ENCODE measurements at places on chromosomes 12 and 14. TPM values are rescaled to one million over a fixed set of nuclear protein-coding genes. Genes with fewer than 3 reads are reported as not detected.

- peak overlapping the region; percentile 94 for H3K27ac ChIP-seq
- H3K4me3 ChIP-seq, result peak overlapping the region; percentile 90
- H3K4me1 ChIP-seq, result peaks cover 28% of the 10 kb centered on the region
- H3K36me3 ChIP-seq, result peaks cover 6% of the 10 kb centered on the region
- no peak for DNase-seq
- no peaks in the 10 kb centered on the region for H3K27me3 ChIP-seq
Observed at GRCh38 chr14:76812093-76812421, 625 bp downstream of the ANGEL1 start.

GRCh38 chr12:23767834-23768233 lies 181.6 kb downstream of the SOX5 start:
- H3K4me1 ChIP-seq, result peaks cover 4% of the 10 kb centered on the region
- no peak overlapping the region for H3K27ac ChIP-seq
- no peak overlapping the region for H3K4me3 ChIP-seq
- DNase-seq, result no peak
- H3K36me3 ChIP-seq, result no peaks in the 10 kb centered on the region

KLRD1 gene
- total RNA-seq, result 0.81 TPM

DNA sequence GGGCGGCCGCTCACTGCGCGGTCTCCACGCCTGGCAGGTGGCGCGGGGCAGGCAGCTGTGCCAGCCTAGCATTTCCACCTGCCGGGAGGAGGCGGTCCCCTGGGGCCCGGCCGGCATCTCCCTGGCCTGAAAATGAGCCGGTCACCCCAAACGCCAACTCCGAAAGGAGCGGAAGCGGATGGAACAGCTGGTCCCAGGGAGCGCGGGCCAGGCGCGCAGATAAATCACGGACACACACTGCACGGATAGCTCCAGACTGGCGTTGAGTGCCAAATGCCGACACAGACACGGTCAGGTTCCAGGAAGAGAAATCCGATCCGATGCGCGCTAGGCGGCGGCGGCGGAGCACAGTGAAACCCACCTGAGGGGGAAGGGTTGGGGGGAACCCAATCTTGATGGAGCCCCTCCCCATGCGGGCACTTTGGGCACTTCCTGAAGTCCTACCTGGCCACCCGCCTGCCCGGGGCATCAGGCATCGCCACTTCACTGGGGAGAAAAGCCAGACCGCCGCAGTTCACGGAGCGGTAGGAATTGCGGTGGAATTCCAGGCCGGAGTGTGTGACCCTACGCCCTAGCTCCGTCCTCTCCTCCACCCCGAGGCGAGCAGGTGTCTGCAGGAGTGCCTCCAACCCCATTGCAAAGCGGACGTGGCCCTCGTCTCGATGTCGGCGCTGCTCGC lies 624 bp upstream of the PLEKHD1 start:
- H3K4me1 ChIP-seq, result peaks cover 10% of the 10 kb centered on the region
- H3K27ac ChIP-seq, result no peak overlapping the region
- peak overlapping the region; percentile 74 for H3K4me3 ChIP-seq
- H3K27me3 ChIP-seq, result peaks cover 81% of the 10 kb centered on the region
- H3K36me3 ChIP-seq, result no peaks in the 10 kb centered on the region

DNA sequence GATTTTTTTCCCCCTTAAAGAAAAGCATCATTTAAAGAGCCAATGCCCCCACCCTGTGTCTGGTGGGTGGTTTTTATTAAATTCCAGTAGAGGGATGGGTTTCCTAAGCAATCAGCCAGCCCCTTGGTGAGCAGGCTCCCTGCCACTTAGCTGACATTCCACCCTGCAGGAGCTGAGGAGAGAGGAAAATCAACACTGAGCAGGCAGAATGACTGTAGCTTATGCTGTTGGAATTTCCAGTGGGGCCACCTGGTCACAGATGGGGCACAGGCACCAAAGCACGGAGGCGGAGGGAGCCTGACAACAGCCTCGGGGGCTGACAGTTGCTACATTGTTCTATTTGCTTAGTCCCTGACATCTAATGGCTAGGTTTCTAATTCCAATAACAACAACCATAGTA lies 127.7 kb downstream of the TMEM30B start:
- DNase-seq, result no peak
- peak overlapping the region; percentile 84 for H3K27ac ChIP-seq
- H3K4me1 ChIP-seq, result peaks cover 38% of the 10 kb centered on the region
- H3K36me3 ChIP-seq, result no peaks in the 10 kb centered on the region

- DNase-seq, result no peak
- H3K36me3 ChIP-seq, result no peaks in the 10 kb centered on the region
- peaks cover 79% of the 10 kb centered on the region for H3K27me3 ChIP-seq
- H3K4me1 ChIP-seq, result peaks cover 7% of the 10 kb centered on the region
- H3K27ac ChIP-seq, result no peak overlapping the region
- peak overlapping the region; percentile 63 for H3K4me3 ChIP-seq
Observed at GRCh38 chr14:59869381-59870255, 958 bp downstream of the RTN1 start.

TTC9 gene
- total RNA-seq, result 4.6 TPM

DNA sequence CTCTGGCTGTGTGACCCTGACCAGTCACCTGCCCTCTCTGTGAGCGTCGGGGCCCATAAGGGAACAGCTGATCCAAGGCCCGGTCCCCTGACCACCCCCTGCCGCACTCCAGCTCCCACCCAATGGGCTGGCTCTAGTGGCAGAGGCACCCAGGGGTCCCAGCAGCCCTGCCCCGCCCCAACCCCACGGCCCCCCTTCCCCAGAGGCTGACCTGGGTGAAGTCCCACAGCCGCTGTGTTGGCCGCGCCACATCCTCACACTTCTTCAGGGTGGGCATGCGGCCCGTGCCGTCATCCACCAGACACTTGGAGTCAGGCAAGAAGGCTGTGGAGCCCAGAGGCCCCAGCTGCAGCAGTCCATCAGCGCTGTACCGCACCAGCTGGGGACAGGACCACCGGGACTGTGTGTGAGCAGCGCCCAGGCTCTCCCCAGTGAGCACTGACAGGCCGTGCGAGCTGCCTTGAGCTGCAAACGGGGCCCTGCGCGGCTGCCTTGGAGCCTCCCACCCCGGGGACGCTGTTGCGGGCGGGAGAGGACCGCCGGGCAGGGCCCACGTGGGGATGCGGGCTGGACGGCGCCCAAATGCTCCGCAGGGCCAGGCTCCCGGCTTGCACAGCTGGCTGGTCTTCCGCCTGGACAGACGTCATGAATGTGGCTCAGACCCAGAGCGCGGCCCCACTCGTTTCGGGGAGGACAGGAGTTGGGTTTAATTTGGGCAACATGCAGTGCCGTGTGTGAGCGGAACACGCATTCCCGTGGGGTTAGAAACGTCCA lies 53.5 kb downstream of the NOC4L start:
- H3K27ac ChIP-seq, result no peak overlapping the region
- no peaks in the 10 kb centered on the region for H3K4me1 ChIP-seq
- peaks cover 3% of the 10 kb centered on the region for H3K36me3 ChIP-seq
- no peak overlapping the region for H3K4me3 ChIP-seq

- H3K4me3 ChIP-seq, result peak overlapping the region; percentile 72
- no peak for DNase-seq
- H3K27ac ChIP-seq, result peak overlapping the region; percentile 21
- peaks cover 11% of the 10 kb centered on the region for H3K27me3 ChIP-seq
Observed at GRCh38 chr14:104863131-104863862, 1.8 kb upstream of the CEP170B start.

- no peaks in the 10 kb centered on the region for H3K4me1 ChIP-seq
- H3K4me3 ChIP-seq, result no peak overlapping the region
- no peaks in the 10 kb centered on the region for H3K36me3 ChIP-seq
- DNase-seq, result no peak
Observed at GRCh38 chr14:90892970-90893369, 76.7 kb upstream of the TTC7B start.

DNA sequence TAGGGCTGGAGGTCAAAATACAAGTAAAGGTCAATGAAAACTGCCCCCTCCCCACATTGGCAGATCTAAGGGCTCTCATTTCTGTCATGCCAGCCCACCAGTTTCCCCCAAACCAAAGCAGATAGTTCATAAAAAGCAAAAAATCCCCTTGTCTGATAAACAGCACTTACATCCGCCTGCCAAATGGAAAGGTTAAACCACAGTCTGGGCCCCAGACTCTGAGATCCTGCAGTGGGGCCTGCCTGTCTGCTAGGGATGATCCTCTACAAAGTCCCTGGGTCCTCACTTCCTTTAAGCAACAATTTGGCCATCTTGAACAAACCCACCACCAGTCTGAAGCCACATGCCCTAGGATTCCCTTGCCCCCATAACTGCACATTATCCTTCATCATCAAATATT lies 9.7 kb upstream of the RPS26 start:
- H3K4me3 ChIP-seq, result no peak overlapping the region
- H3K4me1 ChIP-seq, result peaks cover 16% of the 10 kb centered on the region
- H3K27ac ChIP-seq, result peak overlapping the region; percentile 29
- no peaks in the 10 kb centered on the region for H3K27me3 ChIP-seq
- no peak for DNase-seq

DNA sequence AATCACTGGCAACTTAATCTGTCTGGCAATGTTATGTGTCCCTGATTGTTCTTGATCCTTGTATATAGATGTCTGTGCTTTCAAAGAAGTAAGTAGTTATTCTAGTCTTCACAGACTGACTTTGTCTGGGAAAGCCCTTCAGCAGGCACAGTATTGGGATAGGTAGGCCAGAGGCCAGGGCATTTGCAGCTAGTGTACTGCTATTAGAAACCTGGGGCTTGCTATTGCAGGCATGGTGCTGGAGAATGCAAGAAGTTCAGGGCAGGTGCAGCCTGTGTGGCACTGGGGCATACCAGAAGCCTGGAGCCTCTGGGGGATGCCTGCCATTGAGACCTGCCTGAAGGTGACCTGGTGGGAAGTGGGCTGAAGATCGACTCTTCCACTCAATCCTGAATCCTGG lies 96.3 kb downstream of the TMTC3 start:
- H3K36me3 ChIP-seq, result no peaks in the 10 kb centered on the region
- H3K27me3 ChIP-seq, result no peaks in the 10 kb centered on the region
- H3K4me3 ChIP-seq, result no peak overlapping the region
- no peaks in the 10 kb centered on the region for H3K4me1 ChIP-seq

- H3K27ac ChIP-seq, result peak overlapping the region; percentile 36
- no peaks in the 10 kb centered on the region for H3K27me3 ChIP-seq
- H3K4me3 ChIP-seq, result no peak overlapping the region
- peaks cover 23% of the 10 kb centered on the region for H3K4me1 ChIP-seq
- no peaks in the 10 kb centered on the region for H3K36me3 ChIP-seq
Observed at GRCh38 chr12:18643681-18644080, 94.1 kb downstream of the PLCZ1 start.

DNA sequence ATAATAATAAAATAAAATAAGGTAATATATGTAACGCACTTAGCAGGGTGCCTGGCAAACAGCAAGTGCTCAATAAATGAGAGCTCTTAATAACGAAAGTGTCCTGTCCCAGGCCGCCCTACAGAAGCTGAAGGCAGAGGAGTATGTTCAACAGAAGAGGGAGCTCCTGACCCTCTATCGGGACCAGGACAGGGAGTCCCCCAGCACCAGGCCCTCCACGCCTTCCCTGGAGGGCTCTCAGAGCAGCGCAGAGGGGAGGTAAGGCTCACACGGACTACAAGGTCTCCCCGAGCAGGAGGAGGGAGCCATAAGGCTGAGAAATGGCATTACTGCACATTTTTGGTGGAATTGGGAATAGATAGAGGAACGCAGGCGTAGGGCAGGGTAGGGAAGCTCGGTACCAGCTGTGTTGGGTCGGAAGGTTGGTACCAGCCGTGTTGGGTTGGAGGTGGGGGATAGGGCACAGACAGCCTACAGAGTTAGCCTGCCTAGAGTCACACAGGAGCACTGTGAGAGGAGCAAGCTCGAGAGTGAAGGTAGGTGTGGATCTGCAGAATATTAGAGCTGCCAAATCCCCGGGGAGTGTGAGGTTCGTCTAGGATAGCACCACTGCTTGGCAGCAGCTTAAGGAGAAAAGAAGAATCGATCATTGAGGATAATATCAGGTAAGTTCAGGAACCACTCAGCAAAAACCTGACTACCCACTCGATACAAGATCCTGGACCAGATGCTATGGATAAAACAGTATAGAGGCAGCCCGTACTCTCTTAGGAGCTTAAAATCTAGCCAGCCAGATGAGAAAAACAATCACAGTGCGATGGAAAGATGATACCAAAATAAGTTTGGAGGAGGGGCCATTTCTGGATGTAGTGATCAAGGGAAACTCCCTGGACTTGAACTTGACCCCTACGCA lies 15.3 kb downstream of the TNFRSF1A start:
- DNase-seq, result no peak
- H3K4me1 ChIP-seq, result peaks cover 24% of the 10 kb centered on the region
- peaks cover 13% of the 10 kb centered on the region for H3K36me3 ChIP-seq
- peak overlapping the region; percentile 66 for H3K27ac ChIP-seq
- no peak overlapping the region for H3K4me3 ChIP-seq
